Type B pancreatic cell (in vitro differentiated cells): ENCODE measurements at places on chromosomes 11 and 22. TPM values are rescaled to one million over a fixed set of nuclear protein-coding genes. Genes with fewer than 3 reads are reported as not detected.

- DNase-seq = no peak
These were observed 93.1 kb upstream of the HORMAD2 start for GRCh38 chr22:29987137-29987536.

DNA sequence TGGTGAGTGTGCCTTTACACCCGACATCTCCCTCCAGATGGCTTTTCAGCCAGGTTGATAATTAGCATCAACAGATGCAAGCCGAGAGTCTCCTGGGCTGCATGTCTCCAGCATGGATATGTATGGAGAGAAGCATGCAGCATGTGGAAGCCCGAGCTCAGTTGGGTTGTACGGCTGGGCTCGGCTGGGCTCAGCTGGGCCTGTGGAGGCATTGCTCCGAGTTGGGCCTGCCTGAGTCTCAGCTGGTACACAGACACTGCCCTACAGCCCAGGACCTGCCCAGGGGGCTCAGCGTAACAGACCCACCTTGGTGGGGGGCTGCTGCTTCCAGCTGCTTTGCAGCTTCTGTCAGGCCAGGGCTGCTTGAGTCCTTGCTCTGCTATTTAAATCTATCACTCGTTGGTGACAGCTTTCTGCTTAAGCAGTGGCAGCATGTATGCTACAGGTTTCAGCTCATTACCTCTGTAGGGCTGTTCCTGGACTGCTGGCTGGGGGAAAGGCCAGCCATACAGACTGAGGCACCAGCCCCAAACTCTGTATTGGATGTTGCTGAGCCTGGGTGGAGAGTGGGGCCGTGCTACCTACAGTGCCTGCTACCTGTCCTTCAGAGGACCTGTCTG, 115.5 kb downstream of the TEAD1 start:
- no peak for DNase-seq

DNA sequence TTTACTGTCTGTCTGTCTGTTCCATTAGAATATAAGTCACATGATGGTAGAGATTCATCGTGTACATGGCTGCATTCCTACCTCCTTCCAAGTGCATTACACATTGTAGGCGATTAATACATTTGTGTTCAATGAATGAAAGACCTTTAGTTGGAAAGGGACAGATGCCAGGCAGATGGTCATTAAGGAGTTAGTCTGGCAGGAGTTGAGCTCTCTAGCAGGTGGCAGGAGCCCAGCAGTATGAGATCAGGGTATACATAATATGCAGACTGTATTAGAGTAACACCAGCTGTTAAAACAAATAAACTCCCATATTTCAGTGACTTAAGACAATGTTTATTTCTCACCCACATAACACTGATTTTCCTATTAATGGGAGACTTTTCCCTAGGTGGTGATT, 147.7 kb upstream of the LARGE1 start:
- DNase-seq = no peak

- DNase-seq = no peak
These were observed 9.4 kb downstream of the ACTN3 start for GRCh38 chr11:66556086-66556485.

DNA sequence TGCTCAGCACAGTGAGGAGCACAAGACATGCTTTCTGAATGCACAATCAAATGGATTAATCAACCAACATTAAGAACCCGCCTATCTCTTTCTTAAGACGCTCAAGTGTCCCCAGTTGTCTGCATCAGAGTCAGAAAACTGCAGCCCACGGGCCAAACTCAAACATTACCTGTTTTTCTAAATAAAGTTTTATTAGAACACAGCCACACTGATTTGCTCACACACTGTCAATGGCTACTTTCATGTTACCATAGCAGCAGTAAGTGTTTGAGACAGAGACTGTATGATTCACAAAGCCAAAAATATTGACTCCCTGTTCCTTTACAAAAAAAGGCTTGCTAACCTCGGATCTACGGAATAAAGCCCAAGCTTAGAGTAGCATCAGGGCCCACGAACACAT, 49.0 kb upstream of the ISX start:
- no peak for DNase-seq

- DNase-seq = no peak
These were observed 4.5 kb downstream of the FAM118A start for GRCh38 chr22:45314054-45314721.

GRCh38 chr22:23001463-23001862, 68.9 kb upstream of the GNAZ start:
- DNase-seq = no peak

DNA sequence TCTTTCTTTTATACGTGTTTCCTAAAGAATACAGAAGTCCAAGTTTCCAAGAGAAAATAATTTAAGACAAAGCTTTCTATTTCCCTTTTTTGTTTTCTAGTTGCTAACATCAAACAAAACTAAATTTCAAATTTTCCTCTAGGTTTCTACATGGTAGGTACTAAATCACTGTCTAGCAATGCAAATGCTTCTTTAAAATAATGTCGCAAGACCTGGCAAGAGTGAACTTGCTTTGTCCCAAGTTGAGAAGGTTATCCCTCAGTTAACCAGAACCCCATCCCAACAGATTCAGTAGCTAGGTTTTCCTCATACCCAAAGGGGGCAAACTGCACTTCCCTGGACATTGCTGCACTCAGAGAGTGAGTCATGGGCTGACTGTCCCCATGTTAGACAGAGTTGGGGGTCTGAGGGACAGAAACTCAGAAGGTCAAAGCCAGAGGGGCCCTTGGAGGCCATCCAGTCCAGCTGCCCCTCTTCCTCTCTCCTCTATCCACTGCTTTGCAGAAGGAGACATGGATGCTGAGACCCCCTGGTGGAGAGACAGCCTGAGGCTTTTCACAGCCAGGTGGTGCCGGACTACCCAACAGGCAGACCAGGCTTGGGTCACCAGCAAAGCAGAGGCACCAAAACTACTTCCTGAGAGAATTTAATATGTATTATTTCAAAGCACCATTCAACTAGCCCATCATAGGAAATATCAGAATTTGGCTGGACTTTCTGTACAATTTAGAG, 23.1 kb downstream of the OR2AT4 start:
- no peak for DNase-seq

GRCh38 chr11:22787551-22788162, 41.9 kb downstream of the SVIP start:
- no peak for DNase-seq

DNA sequence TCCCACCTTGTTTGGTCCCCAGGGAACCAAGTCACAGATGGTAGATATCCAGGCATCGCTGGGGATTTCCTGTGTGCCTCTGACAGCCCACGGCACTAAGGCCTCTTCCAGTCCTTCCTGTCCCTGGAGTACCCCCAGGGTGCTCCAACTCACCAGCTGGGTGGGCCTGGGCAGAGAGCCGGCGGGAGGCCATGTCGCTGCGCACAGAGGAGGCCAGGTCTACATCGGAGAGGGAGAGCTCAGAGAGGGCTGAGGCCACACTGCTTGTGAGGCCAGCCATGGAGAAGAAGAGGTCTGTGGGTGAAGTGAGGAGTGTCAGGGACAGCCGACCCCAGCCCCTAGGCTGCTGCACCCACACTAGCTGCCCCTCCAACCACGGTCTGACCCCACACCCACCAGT, 5.3 kb downstream of the ATG2A start:
- no peak for DNase-seq

PTPRCAP gene
- 1.1 and 2.0 TPM in 2 replicates for total RNA-seq

QSER1 gene
- 29.4 and 54.4 TPM in 2 replicates for total RNA-seq

PUS3 gene
- 11.9 and 13.5 TPM in 2 replicates for total RNA-seq

ENTHD1 gene
- total RNA-seq = not detected in 2 replicates

SMIM35 gene
- 0.17 TPM in 1 of 2 replicates, not detected in the other for total RNA-seq

UBE2L6 gene
- 29.9 and 65.1 TPM in 2 replicates for total RNA-seq

WT1 gene
- 2.7 and 5.2 TPM in 2 replicates for total RNA-seq

INPP5J gene
- 8.7 and 9.3 TPM in 2 replicates for total RNA-seq

MRPL17 gene
- total RNA-seq = 46.6 and 67.3 TPM in 2 replicates
